Activated T-cell treated with anti-CD3 and anti-CD28 coated beads, Interleukin-2, amount 50 U/mL, for 72 hours (primary cell): ENCODE measurements at places on chromosomes 7 and 10. TPM values are rescaled to one million over a fixed set of nuclear protein-coding genes. Genes with fewer than 3 reads are reported as not detected.

TRIP6 gene
- total RNA-seq: 28.3 TPM

RBP3 gene
- total RNA-seq: not detected

- DNase-seq: no peak
- H3K27me3 ChIP-seq: no peaks in the 10 kb centered on the region
These were observed 45.4 kb upstream of the MYO3A start for GRCh38 chr10:25888627-25889026.

- H3K27me3 ChIP-seq: peaks cover 48% of the 10 kb centered on the region
- no peak for DNase-seq
- H3K4me1 ChIP-seq: peaks cover 16% of the 10 kb centered on the region
- H3K4me3 ChIP-seq: no peak overlapping the region
These were observed 302.4 kb upstream of the NFE2L3 start for GRCh38 chr7:25849500-25850184.
